A549 treated with GW870086 at 1 μM for 4 hours (cell line): ENCODE measurements at places on chromosomes 4 and X. TPM values are rescaled to one million over a fixed set of nuclear protein-coding genes. Genes with fewer than 3 reads are reported as not detected.

Gene KIAA1210
- not detected in 5 replicates for total RNA-seq

Gene CLDN34
- total RNA-seq: not detected in 5 replicates

Gene NHS
- total RNA-seq: 1.7 to 3.2 TPM (median 2.4 TPM) in 5 replicates

Gene TMEM156
- 20.6 to 25.8 TPM (median 22.9 TPM) in 5 replicates for total RNA-seq

Gene RPL39
- total RNA-seq: 3,520 to 5,439 TPM (median 3,637 TPM) in 5 replicates

Gene RPL10
- 5,224 to 6,204 TPM (median 5,426 TPM) in 5 replicates for total RNA-seq

Gene GABRG1
- not detected in 5 replicates for total RNA-seq

Gene JCHAIN
- total RNA-seq: 0.13 to 0.66 TPM in 2 of 5 replicates, not detected in the others

Gene NXT2
- total RNA-seq: 8.5 to 11.5 TPM (median 9.9 TPM) in 5 replicates
